ENCODE measurements at places on chromosomes 7 and 10. TPM values are rescaled to one million over a fixed set of nuclear protein-coding genes. Genes with fewer than 3 reads are reported as not detected.

The HMX2 gene
- not detected for total RNA-seq

DNA sequence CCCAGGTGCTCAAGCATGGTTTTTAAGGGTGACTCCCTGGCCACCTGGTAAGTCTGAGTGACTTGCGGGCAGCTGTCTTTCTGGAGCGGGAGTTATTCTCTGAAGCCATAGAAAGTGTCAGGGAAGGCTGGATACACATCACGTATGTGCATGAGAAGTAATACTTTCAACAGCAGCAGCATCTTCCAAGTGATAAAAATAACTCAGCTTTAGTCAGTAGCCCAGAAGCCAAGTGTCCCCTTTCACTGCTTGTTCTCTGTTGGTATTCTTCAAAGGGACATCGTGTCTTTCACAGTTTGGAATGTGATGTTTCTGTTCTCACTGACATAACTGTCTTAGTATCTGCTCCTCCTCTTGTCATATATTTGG lies 97.6 kb downstream of the KIAA1217 start:
- DNase-seq, result no peak

DNA sequence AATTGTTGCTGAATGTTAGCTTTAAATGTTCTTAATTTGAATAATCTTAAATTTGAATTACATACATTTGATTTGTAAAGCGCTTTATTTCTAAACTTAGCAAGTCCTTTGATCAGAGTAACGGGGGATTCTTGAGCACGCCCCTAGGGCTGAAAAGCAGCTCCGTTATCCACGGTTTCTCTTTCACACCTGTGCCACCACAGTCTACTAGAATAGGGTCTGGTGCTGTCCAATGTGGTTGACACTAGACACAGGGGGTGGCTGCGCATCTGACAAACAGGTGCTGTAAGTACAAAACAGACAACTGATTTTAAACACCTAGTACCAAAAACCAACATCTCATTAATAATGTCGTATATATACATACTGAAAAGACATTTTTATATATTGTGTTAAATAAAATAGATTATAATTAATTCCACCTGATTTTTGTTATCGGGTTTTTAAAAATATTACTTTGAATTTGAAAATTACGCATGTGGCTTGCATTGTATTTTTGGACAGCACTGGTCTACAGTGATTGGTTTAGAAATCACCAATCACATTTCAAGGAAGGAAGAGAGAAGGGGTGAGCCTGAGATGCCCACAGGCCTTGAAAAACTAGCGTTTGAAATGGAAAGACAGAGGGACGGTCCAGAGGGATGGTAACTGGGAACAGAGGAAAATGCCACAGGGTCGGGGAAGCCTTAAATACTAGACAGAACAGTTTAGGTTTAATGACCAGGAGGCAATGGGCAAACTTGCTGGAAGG lies 7.3 kb downstream of the SEPHS1 start:
- no peak for DNase-seq

The PTPRZ1 gene
- 10.2 TPM for total RNA-seq

DNA sequence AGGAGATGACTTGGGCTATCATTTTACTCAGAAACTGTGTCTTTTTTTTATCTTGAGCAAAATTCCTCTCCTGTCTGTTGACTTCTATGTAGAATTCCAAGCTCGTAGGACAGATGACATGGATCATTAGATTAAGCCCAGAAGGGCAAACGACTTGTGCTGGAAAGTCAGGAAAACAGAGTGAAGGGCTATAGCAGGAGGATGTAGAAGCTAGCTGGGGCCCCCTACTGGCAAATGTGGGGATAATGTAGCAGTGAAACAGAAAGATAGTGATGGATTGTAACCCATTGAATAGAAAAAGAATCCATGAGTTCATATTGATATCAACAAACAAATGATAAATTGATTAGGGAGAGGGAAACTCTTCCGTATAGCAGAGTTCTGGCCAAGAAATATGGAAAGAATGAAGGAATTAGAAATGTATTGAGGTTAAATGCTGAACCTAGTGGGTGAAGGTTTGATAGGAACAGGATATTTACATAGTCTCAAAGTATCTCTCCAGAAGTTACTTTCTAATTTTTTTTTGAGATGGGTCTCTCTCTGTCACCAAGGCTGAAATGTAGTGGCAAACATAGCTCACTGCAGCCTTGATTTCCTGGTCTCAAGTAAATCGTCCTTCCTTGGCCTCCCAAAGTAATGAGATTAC lies 103.6 kb downstream of the LYZL1 start:
- no peak for DNase-seq

The AKR1E2 gene
- total RNA-seq, result 26.8 TPM

The WEE2 gene
- total RNA-seq, result not detected

The PBLD gene
- total RNA-seq, result 4.9 TPM

- DNase-seq, result no peak
Measured at GRCh38 chr7:5709347-5709950, 72.0 kb downstream of the RNF216 start.
